ENCODE measurements at places on chromosomes 6 and 20.

DNA sequence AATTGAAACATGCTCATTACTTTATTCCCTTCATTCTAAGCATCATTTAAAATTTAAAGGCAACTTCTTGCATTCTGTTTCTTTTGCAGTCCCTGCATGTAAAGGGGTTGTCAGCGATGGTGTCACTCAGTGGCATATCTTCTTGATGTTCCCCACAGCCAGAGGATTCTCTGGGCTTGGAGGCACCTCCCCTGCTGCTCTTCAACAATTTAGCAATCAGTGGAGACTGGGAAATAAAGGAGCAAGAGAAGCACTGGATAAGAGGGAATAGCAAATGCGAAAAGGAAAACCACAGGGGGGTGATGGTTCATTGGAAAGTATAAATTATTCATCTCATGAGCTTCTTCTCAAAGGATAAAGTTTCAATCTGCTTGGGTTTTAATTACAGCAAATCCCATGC lies 30.7 kb upstream of the MC3R start:
- no peaks in the 10 kb centered on the region for H3K27me3 ChIP-seq
- H3K36me3 ChIP-seq, result no peaks in the 10 kb centered on the region
- H3K4me3 ChIP-seq, result no peak overlapping the region
- no peak for DNase-seq
- peaks cover 10% of the 10 kb centered on the region for H3K4me1 ChIP-seq
- no peak overlapping the region for H3K27ac ChIP-seq

DNA sequence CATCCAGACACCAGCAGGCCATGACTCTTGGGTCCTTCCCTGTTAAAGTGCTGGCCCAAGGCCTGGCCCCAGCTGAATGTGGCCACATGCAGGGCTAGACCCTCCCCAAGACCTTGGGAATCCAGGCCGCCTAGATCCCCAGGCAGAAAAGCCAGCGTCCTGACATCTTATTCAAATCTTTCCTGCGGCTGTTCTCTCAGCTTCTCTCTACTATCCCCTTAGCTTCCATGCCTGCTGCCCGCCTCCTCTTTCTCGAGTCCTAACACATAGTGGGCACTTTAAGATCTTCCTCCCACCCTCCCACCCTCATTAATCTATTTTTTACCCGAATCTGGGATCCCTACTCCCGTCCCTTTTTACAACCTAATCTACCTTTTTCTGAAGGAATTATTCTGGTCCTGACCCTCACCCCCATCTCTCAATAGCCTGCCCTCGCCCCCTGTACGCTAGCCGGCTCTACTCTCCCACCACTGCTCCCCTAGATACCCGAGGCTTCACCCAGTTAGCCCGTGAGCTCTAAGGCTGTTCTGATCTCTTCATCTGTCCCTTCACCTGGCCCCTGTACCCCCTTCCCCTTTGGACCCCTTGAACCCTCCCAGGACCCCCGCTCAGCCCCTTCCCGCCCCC lies at the start of gene CCHCR1:
CCHCR1 (minus strand) TSS at position 290 of the 627 bp plus-strand sequence; CDS start at position 88, 202 bp downstream.
- H3K4me1 ChIP-seq, result peaks cover 5% of the 10 kb centered on the region
- H3K27ac ChIP-seq, result no peak within 1 kb of the TSS
- no peaks in the 10 kb centered on the region for H3K36me3 ChIP-seq
- no peak for DNase-seq
- peak within 1 kb of the TSS; percentile 38 for H3K4me3 ChIP-seq
- H3K27me3 ChIP-seq, result no peaks in the 10 kb centered on the region

- H3K36me3 ChIP-seq, result no peaks in the 10 kb centered on the region
- DNase-seq, result no peak
- no peak overlapping the region for H3K4me3 ChIP-seq
- no peak overlapping the region for H3K27ac ChIP-seq
- no peaks in the 10 kb centered on the region for H3K27me3 ChIP-seq
Measured at GRCh38 chr20:37439223-37439933, 81.7 kb upstream of the NNAT start.

DNA sequence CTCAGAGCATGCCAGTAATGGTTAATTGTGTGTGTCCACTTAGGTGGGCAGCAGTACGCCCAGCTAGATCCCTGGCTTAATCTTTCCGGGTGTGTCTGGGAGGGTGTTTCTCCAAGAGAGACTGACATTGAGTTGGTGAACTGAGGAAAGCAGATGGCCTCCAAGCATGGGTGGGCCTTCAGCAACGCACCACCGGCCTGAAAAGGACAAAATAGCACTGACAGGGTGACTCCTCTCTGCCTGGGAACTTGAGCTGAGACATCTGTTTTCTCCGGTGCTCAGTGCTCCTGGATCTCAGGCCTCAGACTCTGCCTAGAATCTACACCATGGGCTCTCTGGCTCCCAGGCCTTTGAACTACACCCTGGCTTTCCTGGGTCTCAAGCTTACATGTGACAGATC lies 43.2 kb downstream of the C6orf118 start:
- no peak overlapping the region for H3K4me3 ChIP-seq
- H3K36me3 ChIP-seq, result no peaks in the 10 kb centered on the region
- H3K27ac ChIP-seq, result no peak overlapping the region
- no peaks in the 10 kb centered on the region for H3K27me3 ChIP-seq
- DNase-seq, result no peak

- no peaks in the 10 kb centered on the region for H3K36me3 ChIP-seq
- H3K27ac ChIP-seq, result no peak overlapping the region
- peaks cover 4% of the 10 kb centered on the region for H3K27me3 ChIP-seq
- no peak for DNase-seq
- no peak overlapping the region for H3K4me3 ChIP-seq
- no peaks in the 10 kb centered on the region for H3K4me1 ChIP-seq
Measured at GRCh38 chr20:7897781-7898364, 42.4 kb downstream of the HAO1 start.

DNA sequence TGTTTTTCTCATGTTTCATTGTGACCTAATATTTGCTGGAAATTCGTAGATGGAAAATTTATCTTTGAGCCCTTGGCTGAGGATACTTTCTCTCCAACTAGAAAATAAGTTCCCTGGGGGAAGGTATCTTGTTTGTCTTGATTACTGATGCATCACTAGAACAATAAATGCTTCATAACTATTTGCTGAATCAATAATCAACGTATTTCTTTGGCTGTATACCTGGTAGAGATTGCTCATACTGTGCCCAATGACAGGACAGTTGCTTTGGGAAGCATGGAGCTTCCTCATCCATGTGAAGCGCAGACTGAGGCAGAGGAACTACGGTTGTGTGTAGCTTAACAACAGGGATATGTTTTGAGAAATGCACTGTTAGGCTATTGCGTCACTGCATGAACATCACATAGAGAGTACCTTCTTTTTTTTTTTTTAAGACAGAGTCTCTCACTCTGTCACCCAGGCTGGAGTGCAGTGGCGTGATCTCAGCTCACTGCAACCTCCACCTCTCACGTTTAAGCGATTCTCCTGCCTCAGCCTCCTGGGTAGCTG lies 34.2 kb upstream of the RPN2 start:
- H3K4me3 ChIP-seq, result no peak overlapping the region
- no peaks in the 10 kb centered on the region for H3K4me1 ChIP-seq
- no peak overlapping the region for H3K27ac ChIP-seq
- H3K36me3 ChIP-seq, result no peaks in the 10 kb centered on the region
- H3K27me3 ChIP-seq, result no peaks in the 10 kb centered on the region
- no peak for DNase-seq

- H3K4me3 ChIP-seq, result no peak overlapping the region
- no peaks in the 10 kb centered on the region for H3K36me3 ChIP-seq
- no peak overlapping the region for H3K27ac ChIP-seq
- H3K4me1 ChIP-seq, result peaks cover 34% of the 10 kb centered on the region
- no peaks in the 10 kb centered on the region for H3K27me3 ChIP-seq
Measured at GRCh38 chr20:32507998-32508774, 76.9 kb downstream of the NOL4L start.

DNA sequence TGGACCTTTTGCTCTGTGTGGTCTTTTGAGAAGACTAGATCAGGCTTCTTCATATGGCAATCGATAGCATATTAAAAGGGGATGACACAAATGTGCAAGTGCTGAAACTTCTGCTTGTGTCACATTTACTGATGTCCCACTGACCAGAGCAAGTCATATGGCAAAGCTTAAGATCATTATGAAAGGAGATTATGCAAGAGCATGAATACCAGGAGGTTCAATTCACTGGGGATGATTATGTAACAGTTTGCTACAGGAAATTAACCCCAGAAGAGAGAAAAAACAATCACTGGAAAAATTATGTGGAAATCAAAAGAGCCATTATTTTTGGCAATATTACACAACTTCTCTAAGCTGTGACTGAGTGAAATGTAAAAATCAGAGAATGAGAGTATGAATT lies 13.7 kb upstream of the PRDM13 start:
- peaks cover 97% of the 10 kb centered on the region for H3K27me3 ChIP-seq
- H3K4me3 ChIP-seq, result no peak overlapping the region
- H3K27ac ChIP-seq, result no peak overlapping the region
- no peaks in the 10 kb centered on the region for H3K36me3 ChIP-seq
- no peak for DNase-seq
- peaks cover 5% of the 10 kb centered on the region for H3K4me1 ChIP-seq

GRCh38 chr6:144314003-144314485 lies 28.9 kb downstream of the UTRN start:
- no peak overlapping the region for H3K4me3 ChIP-seq
- no peak overlapping the region for H3K27ac ChIP-seq
- H3K36me3 ChIP-seq, result no peaks in the 10 kb centered on the region
- no peak for DNase-seq
- H3K4me1 ChIP-seq, result no peaks in the 10 kb centered on the region
- no peaks in the 10 kb centered on the region for H3K27me3 ChIP-seq

DNA sequence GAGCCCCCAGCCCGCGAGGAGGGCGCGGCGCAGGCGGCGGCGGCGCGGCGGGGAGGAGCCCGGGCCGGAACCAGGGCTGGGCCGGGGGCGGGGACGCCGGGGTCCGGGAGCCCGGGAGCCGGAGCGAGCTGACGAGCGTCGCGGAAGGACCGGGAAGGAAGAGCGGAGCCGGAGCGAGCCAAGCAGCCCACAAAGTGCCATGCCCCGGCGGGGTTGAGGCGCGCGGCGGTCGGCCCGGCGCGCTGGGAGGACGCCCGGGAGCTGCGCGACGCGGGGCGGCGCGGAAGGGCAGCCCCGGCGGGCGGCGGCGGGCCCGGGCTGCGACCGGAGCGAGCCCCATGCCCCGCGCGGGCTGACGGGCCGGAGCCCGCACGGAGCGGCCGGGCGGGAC lies 289 bp downstream of the FOXP4 start:
- no peaks in the 10 kb centered on the region for H3K27me3 ChIP-seq
- peak overlapping the region; percentile 87 for H3K27ac ChIP-seq
- H3K4me3 ChIP-seq, result peak overlapping the region; percentile 97
- no peak for DNase-seq
- no peaks in the 10 kb centered on the region for H3K36me3 ChIP-seq
- peaks cover 48% of the 10 kb centered on the region for H3K4me1 ChIP-seq

GRCh38 chr6:26351544-26351953 lies 13.4 kb upstream of the BTN3A2 start:
- H3K36me3 ChIP-seq, result no peaks in the 10 kb centered on the region
- no peak overlapping the region for H3K4me3 ChIP-seq
- no peak overlapping the region for H3K27ac ChIP-seq
- H3K4me1 ChIP-seq, result no peaks in the 10 kb centered on the region
- DNase-seq, result peak; percentile 52
- no peaks in the 10 kb centered on the region for H3K27me3 ChIP-seq

DNA sequence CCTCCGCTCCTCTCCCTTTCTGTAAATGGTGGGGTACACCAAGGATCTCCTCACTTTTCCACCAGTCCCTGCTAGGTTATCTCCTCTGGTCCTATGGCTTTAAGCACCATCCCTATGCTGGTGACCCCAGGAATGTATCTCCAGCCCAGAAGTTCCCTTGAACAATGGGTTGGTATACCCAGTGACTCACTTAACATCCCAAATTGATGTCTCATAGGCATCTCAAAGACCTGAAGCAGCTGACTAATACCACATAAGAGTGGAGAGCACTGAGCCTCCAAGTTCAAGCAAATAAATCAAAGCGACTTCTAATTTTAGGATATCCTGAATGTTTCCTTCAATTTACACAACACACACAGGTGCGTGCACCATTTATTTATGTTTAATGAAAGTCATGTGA lies 48.3 kb downstream of the ADGRF1 start:
- H3K4me1 ChIP-seq, result peaks cover 26% of the 10 kb centered on the region
- DNase-seq, result no peak
- no peaks in the 10 kb centered on the region for H3K36me3 ChIP-seq
- H3K4me3 ChIP-seq, result no peak overlapping the region

GRCh38 chr20:24786646-24787045 lies 162.4 kb upstream of the CST7 start:
- H3K4me3 ChIP-seq, result no peak overlapping the region
- H3K36me3 ChIP-seq, result no peaks in the 10 kb centered on the region
- no peak overlapping the region for H3K27ac ChIP-seq
- no peaks in the 10 kb centered on the region for H3K4me1 ChIP-seq
- H3K27me3 ChIP-seq, result no peaks in the 10 kb centered on the region
- no peak for DNase-seq

GRCh38 chr6:149699150-149699549 lies 18.8 kb downstream of the LATS1 start:
- H3K4me1 ChIP-seq, result no peaks in the 10 kb centered on the region
- no peaks in the 10 kb centered on the region for H3K27me3 ChIP-seq
- H3K4me3 ChIP-seq, result no peak overlapping the region
- DNase-seq, result no peak

- H3K4me1 ChIP-seq, result peaks cover 6% of the 10 kb centered on the region
- DNase-seq, result no peak
- no peaks in the 10 kb centered on the region for H3K27me3 ChIP-seq
Measured at GRCh38 chr6:84253380-84253779, 25.9 kb upstream of the CEP162 start.

- H3K4me3 ChIP-seq, result no peak overlapping the region
- peaks cover 28% of the 10 kb centered on the region for H3K4me1 ChIP-seq
- peak overlapping the region; percentile 4 for H3K27ac ChIP-seq
- DNase-seq, result peak; percentile 34
Measured at GRCh38 chr6:158793432-158793831, 25.7 kb downstream of the EZR start.

- H3K36me3 ChIP-seq, result no peaks in the 10 kb centered on the region
- H3K4me1 ChIP-seq, result peaks cover 12% of the 10 kb centered on the region
- no peak overlapping the region for H3K4me3 ChIP-seq
- H3K27me3 ChIP-seq, result no peaks in the 10 kb centered on the region
- H3K27ac ChIP-seq, result no peak overlapping the region
- peak; percentile 7 for DNase-seq
Measured at GRCh38 chr20:36744764-36745191, 1.1 kb downstream of the NDRG3 start.

DNA sequence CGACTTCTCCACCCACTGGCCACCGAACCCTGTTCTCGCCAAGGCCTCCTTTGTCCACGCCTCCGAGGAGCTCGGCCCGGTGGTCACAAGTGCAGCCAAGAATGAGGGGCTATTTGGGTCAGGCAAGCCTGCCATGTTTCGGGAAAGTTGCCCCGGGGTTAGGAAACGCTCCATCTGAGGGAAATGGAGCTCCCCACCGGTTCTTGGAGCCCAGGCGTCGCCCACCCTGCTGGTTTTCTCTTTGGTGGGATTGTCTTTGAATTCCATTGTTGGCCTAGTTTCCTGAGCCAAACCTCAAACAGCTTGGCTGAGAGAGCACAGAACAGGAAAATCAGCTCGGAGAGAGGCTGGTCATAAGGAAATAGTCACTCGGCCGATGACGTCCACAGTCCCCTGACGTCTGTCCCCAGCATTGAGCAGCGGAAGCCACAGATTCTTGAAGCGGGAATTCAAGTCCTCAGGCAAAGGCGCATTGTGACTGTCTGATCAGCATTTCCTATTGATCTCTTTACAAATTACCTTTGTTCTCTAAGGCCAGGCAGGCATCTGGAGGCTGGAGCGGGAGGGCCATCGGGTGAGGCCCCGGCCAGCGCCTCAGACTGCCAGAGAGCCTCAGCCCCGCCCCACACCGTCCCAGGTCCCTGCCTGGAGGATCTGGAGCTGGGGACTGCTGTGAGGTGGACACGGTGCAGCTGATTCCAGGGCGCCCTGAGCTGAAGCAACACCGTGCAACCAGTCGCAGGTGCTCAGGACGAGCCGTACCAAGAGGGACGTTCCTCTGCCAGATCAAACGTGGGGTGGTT lies 138.6 kb downstream of the DLL1 start:
- H3K4me1 ChIP-seq, result no peaks in the 10 kb centered on the region
- no peaks in the 10 kb centered on the region for H3K36me3 ChIP-seq
- no peaks in the 10 kb centered on the region for H3K27me3 ChIP-seq
- H3K4me3 ChIP-seq, result no peak overlapping the region
- H3K27ac ChIP-seq, result no peak overlapping the region
- no peak for DNase-seq

Measured in hepatocyte (in vitro differentiated cells).